ENCODE measurements at places on chromosomes 2 and 18. TPM values are rescaled to one million over a fixed set of nuclear protein-coding genes. Genes with fewer than 3 reads are reported as not detected.

DNA sequence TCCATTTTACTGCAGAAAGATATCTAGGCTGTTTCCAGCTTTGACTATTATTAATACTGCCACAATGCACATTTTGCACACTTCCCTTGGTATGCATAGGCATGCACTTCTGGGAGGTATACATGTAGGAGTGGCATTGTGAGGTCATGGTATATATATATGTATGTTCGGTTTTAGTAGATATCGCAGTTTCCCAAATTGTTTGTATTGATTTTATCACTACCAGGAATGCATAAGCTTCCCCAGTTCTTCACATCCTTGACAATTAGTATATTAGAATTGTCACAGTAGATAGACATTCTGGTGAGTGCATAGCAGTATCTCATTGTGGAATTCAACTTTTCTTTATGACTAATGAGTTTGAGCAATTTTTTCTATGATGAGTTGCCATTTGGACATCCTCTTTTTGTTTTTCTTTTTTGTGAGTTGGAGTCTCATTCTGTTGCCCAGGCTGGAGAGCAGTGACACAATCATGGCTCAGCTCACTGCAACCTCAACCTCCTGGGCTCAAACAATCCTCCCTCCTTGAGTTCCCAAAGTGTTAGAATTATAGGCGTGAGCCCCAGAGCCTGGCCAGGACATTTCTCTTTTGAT, 4.2 kb upstream of the GRB14 start:
- DNase-seq, result no peak

DNA sequence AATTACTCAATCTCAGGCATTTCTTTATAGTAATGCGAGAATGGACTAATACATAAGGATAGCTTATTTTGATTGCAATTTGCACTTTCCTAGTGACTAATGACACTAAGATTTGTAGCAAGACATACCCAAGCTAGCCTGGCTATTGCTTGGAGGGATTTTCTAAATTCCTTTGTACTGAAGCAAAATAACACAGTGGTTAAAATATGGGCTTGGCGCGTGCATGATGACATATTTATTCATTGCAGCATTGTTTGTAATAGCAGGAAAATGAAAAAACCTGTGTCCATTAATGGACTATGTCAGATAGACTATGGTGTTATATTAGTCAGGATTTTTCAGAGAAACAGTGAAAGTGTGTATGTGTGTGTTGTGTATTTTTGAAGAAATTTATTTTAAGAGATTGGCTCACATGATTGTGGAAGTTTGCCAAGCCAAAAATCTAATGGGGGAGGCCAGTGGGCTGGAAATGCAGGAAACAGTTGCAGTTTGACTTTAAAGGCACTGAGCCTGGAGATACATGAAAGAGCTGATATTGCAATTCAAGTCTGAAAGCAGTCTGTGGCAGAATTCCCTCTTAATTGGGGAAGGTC, 16.7 kb upstream of the LAPTM4A start:
- DNase-seq, result no peak

- no peak for DNase-seq
Measured at GRCh38 chr2:226001716-226002115, 602.2 kb downstream of the NYAP2 start.

DNA sequence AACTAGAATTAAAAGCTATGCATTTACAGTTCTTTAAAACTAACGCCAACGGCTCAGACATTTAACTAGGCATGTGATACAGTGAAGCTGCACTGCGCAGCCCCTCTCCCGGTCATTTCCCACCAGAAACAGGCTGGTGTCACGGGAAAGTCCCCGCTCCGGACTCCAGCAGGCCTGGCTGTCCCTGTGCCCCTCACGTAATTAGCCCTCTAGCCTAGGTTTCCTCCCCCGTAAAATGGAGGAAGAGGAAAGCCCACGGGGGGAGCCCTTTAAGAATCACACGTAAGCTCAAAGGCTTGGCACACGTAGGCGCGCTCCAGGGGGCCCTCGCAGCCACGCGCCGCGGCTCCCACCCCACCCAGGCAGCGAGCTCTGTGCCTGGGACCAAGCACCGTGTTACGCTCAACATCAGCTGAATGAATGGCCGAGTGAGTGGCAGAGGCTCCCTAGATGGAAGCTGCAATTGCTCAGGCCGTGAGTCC, 48.0 kb downstream of the KCNIP3 start:
- no peak for DNase-seq

- no peak for DNase-seq
Measured at GRCh38 chr18:43893001-43893637, 615.8 kb upstream of the SYT4 start.

DNA sequence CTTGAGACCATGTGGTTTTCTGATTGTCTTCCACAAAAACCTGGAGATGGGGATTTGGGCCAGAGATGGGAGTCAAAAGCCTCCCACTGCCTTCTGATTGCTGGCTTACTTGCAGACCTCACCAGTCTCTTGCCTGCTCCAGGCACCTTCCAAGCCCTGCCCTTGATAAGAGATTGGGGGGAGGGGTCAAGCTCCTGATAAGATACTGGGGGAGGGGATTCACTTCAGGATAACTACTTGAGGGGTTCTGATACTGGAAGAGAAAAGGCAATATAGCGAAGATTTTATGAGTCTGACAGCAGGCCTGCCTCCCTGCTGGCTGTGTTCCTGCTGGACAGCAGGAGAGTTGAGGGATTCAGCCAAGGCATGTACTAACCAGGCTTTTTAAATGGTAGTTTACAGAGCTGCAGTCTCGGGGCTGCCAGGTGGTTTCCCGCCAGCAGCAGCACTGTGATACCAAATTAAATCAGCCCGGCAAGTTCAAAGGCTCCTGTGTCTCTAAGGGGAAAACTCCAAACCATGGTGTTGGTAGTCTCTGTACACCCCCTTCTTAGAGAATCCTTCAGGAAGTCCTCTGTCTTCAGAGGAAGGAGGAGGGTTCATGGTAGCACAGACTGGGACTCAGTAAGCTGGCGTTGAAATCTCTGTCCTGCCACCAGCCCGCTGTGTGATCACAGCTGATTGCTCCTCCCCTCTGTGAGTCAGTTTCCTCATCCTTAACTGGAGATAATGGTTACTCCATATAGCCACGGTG, 58.3 kb downstream of the FBXO36 start:
- no peak for DNase-seq

- DNase-seq, result no peak
Measured at GRCh38 chr2:213261715-213262114, 22.5 kb upstream of the SPAG16 start.

DNA sequence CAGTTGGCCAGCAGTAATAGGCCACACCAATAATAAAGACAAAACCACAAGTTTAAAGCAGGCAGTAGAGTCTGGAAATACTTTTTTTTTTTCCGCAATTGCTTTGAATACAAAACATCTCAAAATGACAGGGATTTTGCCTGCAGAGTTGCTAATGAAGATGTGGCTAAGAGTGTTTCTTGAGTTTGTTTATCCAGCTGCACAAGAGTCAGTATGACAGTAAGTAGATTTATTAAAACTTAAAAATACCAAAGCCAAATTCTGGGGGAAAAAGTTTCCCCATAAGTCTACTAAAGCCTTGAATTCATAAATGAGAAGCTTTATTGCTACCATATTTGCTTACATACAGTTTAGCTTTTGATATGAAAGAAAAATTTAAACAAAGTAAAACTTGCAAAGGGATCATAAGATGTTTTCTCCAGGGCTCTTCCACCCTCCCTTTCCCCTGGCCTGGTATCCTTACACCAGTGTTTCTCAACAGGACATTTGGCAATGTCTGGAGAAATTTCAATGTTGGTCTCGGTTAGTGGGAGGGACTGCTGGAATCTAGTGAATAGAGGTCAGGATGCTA, 3.9 kb upstream of the DSEL start:
- DNase-seq, result no peak

Gene DNPEP
- 67.5 TPM for polyA plus RNA-seq

Gene BBS5
- polyA plus RNA-seq, result 12.6 TPM

- no peak for DNase-seq
Measured at GRCh38 chr2:195810340-195811098, 153.5 kb downstream of the SLC39A10 start.

- no peak for DNase-seq
Measured at GRCh38 chr2:117949806-117950205, 64.1 kb downstream of the CCDC93 start.

DNA sequence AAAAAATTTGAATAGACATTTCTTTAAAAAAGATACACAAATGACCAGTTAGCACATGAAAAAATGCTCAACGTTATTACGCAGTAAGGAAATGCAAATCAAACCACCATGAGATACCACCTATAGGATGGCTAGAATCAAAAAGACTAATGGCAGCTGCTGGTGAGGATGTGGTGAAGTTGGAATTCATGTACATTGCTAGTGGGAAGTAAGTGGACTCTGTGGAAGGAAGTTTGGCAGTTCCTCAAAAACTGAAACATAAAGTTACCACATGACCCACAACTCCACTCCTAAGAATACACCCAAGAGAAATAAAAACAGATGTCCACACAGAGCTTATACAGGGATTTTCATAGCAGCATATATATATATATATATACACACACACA, 51.2 kb downstream of the MBP start:
- no peak for DNase-seq

DNA sequence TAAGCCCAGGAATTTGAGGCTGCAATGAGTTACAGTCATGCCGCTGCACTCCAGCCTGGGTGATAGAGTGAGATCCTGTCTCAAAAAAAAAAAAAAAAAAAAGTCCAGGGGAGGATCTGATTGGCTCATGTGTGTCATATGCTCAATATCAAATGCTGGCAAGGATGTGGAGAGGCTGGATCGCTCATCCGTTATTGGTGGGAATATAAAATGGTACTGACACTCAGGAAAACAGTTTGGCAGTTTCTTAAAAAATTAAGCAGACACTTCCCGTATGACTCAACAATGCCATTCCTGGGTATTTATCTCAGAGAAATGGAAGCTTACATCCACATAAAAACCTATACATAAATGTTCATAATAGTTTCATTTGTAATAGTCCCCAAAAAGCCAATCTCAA, 68.9 kb downstream of the MEX3C start:
- no peak for DNase-seq

DNA sequence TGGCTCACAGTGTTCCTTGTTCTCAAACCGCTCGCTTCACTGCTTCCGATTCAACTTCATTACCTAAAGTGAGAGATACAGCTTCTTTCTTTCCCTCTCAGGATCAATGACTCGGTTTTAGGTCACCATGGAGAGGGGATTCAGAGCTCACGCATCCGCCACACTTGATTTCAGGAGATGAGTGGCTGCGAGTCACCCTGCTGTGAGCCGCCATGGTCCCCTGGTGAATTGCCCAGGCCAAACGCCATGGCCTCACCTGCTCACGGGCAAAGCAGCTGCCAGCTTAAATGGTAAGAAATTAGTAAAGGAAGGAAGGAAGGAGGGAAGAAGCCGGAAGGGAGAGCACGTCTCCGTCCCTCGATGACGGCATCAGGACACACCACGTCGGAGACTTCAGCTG, 60.5 kb downstream of the ADNP2 start:
- DNase-seq, result no peak

- peak; percentile 75 for DNase-seq
Measured at GRCh38 chr18:51195451-51196117, 1.9 kb downstream of the MEX3C start.

Gene IL37
- polyA plus RNA-seq, result not detected
